ENCODE measurements at places on chromosomes 1 and 21. TPM values are rescaled to one million over a fixed set of nuclear protein-coding genes. Genes with fewer than 3 reads are reported as not detected.
A peak's percentile ranks its signal among the peaks of the same experiment; 100 is the strongest.

- DNase-seq: no peak
Observed at GRCh38 chr1:189790335-189790734, 687.3 kb downstream of the BRINP3 start.

TAF1A gene
- polyA plus RNA-seq: 3.3 TPM

GRCh38 chr1:40936931-40937339, 42.6 kb upstream of the CTPS1 start:
- no peak for DNase-seq

- DNase-seq: no peak
Observed at GRCh38 chr1:160779626-160780397, 16.2 kb upstream of the LY9 start.

DNA sequence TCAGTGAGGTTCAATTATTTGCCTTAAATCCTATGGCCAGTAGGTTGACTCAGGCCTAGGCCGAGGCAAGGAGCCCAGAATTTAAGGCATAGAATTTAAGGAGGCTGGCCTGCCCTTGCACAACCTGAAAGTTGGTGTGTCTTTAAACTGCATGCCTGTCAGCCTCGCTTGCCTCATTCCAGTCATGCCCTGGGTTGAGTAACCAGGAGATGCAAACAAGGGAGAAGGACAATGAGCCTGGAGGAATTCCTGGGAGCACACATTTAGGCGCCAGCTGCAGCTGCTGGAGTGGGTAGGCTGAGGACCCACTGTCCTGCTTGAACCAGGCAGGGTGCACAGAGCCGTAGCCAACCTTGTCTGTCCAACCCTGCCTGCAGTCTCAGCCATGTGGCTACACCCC, 11.7 kb downstream of the CD2 start:
- no peak for DNase-seq

DNA sequence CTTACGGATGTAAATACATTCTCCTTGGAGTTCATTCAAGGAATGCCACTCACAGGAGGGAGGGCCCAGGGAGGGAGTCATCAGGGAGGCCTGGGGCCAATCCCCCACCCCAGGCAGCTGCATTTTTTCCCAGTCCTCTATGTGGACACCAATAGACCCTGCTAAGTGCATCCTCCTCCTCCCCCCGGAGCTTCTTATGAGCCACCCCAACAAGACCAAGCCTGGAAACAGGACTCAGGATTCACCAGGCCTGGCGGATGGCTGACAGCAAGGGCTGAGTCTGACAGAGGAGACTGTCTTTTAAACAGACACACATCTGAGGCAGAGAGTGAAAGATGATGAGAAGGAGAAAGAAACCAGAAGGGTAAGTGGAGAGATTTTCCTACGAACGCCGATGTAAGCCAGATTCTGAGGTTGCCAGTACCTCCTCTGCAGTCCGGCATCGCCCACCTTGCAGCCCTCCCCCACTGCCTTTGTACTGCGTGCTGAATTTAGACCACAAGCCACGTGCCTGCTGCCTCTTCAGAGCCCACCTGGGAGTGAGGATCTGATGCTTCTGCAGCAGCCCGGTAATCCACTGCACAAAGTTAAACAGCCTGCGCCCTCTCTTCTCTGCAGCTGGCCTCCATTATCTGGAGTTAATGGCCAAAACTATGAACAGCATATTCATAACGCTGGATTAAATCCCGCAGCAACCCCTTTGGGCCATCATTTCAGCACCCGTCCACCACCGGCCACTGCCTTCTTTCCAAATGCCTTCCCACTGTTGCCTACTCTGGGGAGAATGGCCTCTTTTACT, 17.6 kb upstream of the SFPQ start:
- no peak for DNase-seq

DNA sequence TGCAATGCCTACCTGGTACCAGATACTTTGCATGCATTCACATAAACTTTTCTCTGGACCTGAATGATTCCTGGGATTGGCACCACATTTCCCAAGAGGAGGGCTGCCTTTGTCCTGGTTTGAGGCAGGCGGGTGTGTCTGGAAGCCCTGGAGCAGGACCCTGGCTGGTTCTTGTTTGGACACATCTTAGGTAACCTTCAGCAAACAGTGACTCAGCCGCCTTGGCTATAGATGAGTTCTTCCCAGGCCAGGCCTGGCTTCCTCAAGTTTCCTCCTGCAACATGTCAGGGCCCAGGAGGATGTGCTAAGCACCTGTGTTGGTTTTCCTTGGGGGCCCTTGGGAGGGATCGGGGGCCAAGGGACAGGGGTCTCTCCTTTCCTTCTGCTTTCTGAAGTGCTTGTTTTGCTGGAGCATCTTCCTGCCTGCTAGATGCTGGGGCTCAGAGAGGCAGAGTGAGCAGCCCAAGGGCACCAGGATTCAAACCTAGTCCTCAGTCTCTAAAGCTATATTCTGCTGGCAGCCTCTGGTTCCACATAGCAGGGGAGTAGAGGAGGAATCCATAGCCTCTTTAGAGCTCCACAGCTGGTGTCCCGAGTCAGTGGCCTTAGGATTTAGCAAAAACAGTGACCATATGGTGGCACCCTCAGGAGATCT, 38.2 kb downstream of the PAX7 start:
- DNase-seq: peak; percentile 23

DNA sequence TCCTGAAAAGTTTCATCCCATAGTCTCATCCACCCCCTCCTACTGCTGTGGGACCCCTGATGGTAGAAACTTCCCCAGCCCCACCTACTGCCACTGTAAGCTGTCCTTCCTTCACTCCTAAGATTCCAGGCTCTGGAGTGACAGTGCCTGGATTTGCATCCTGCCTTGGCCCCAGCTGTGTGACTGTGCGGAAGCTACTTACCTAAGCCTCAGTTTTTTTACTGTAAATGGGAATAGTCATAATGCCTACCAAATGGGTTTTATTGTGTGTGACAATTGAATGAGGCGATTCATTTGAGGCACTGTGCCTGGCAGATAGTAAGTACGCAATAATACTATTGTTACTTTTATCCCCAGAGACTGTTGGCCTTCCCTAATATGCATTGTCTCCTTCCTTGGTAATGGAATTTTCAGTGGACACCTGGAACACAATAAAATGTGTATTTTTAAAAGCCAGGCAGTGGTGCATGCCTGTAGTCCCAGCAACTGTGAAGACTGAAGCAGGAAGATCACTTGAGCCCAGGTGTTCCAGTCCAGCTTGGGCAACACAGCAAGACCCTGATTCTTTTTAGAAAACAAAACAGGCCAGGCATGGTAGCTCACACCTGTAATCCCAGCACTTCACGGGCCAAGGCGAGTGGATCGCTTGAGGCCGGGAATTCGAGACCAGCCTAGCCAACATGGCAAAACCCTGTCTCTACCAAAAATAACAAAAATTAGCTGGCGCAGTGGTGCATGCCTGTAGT, 55.0 kb upstream of the ZNF326 start:
- DNase-seq: no peak

DNA sequence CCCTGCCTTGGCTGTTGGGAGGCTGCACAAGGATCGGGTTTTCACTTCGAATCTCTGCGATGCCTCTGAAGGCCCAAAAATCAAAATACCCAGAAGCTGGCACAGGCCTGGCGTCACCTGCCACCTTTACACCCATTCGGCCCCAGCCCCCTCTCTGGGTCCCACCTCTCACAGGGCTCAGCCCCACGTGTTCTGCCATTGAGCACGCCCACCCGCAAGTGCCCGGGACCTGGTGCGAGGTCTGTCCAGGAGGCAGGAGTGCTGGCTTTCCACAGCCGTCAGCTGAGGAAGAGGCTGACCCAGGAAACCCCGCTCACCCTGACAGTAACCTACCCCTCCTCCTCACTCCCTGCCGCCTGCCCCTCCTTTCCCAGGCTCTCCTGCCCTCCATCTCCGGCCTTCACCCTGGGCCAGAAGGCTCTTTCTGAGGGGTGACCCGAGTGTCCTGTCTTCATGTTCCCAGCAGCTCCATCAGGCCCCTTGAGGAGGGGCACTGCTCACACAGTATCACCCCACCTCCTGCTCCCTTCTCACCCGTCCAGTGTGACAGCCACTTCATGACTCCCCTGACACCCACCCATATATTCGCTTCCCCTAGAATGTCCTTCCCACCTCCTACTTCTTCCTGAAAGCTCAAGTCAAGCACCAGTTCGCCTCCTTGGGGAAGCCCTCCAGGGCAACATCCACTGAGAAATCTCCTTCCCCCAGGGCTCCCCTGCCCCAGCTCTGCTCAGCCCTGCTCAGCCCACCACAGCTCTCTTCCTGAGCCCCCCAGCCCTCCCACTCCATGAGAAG, 13.5 kb downstream of the RCC2 start:
- no peak for DNase-seq

GRCh38 chr1:230435108-230435507, 9.0 kb upstream of the PGBD5 start:
- DNase-seq: no peak

RGSL1 gene
- not detected for polyA plus RNA-seq

DNA sequence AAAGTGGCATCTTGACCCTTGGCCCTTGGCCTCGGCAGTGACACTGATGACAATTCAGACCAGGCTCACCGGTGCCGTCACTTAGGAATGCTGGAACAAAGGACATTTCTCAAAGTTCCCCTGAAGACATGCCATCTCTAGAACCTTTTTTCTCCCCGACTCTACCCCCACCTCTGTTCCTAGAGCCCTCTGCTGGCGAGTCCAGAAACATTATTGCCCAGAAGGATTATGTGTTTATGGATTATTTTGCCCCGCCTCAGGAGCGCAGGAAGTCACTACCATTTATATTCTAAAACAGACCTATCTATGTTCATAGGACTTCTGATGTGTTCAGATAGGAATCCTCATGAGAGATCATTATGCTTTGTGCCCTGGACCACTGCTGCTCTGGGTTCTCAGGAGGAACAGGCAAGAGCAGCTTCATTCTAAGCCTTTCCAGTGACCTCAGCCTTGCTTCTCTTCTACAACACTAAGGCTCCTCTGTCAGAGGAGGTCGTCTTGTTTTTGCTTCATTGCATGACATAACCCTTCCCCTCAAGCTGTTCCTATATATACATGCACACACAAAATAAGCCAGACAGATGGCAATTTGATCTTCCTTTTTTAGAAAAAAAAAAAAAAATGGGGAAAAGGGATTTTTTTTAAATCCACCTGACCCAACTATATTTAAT, 12.4 kb upstream of the SHISA4 start:
- DNase-seq: no peak

LCE2C gene
- not detected for polyA plus RNA-seq

DNA sequence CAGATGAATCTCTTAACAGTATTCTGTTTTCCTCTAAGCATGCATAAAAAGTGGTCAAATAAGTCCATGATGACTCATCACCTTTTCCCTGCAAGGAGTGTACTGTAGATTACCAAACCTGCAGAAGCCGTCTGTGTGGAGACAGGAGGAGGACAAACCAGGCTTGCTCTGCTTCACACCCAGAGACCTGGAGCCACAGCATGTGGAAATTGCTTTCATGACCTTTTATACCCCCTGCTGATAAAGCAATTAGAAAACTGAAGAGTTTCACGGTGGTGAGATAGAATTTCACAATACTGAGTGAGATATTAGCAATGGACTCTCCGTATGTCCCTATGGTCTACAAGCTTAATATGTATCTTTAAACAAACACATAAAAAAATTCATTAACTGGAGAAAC, 9.4 kb downstream of the CORT start:
- no peak for DNase-seq

DNA sequence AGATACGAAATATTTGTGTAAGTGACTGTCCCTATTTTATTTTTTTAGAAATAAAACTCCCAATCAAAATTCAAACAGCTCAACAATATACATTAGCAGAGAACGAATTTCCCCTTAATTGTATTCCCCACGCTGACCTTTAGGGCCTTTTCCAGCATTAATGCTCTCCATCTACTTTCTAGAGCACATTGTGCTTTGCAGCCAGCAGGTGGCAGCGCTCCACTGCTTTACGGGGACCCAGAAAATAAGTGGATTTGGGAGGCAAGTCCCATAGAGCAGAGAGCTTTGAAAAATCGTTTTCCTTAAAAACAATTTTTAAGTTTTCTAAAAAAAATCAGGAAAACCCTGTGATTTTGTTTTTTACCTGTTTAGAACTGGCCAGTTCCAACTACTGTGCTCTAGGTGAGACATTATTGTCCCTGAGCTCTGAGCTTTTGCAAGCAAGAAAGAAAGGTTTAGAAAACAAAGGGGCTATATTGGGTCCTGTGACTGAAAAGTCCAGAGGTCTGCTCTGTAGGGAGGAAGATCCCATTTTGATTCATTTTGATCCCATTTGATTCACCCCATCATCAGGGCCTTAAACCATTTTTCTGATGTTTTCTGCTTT, 144.4 kb upstream of the ZNF644 start:
- DNase-seq: no peak

- no peak for DNase-seq
Observed at GRCh38 chr1:97573553-97573952, 347.3 kb downstream of the DPYD start.

DNA sequence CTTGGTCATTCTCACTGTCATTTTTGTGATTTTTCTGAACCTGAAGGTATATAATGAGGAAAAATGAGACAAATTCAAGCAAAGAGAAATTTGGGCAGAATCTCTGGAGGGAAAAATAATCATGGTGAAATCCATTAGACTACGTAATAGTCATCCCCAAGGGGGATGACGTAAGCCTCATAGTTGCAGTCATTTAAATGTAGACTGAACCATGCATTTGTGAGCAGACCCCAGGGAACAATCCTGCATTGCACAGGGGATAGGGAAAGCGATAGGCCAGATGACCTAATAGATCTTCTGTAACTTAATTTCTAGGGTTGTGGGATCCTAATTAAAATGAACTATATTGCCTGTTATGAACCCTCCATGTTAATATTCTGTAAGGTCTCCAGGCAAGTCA, 167.4 kb upstream of the C1orf21 start:
- DNase-seq: no peak

DNA sequence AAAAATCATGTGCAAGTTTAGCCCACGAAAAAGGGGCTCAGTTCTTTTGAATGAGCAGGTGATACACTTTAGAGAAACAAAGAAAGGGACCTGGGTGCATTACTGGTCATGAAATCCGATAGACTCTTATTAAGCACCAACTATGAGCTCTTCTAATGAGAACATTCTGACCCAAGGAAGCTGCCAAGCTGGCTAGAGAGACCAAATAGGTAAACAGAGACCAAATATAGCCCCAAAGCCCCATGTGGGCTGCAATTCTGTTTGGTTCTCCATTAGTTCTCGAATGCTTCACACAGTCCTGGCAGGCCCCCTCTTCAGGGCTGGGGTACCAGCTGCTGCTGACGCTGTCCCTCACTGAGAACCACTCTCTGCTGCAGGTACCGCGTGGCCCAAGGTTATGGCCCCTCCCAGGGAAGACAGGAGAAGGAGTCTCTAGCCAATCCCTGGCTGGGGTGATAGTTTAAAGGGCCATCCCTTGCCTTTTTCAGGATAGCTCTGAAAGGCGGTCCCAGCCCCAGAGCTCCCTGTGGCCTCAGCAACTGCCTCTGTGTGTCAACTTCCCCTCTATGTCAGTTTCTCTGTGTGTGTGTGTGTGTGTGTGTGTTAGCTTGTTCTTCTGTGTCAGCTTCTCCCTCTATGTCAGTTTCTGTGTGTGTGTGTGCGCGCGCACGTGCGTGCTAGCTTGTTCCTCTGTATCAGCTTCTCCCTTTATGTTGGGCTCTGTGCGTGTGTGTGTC, 7.1 kb upstream of the UBXN10 start:
- no peak for DNase-seq

DNA sequence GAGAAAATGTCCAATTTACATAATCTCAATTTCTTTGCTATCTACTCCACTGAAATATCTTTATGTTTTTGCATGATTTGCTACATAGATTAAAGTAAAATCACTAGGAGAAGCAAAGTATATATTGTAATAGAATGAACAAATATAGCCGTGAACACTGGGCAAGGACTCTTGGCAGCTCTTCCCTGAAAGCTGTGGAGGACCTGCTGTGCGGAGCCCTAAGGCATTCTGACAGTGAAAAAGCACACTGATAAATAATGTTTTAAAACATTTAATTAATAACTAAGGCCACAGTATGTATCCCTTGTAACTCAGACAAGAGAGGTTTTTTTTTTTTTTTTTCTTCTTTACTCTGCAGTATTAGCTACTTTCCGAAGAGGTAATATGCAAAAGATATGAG, 256.1 kb upstream of the DPYD start:
- DNase-seq: no peak

Data from urinary bladder (tissue), 4 donors.